ENCODE measurements at places on chromosomes 6 and 20.

- no peak for DNase-seq
These were observed 159.8 kb downstream of the AKAP7 start for GRCh38 chr6:131295081-131295480.

- peak; percentile 89 for DNase-seq
These were observed at the start of gene UBE2V1 for GRCh38 chr20:50112512-50113419. Gene UBE2V1 (minus strand): TSS chr20:50113150. CDS start chr20:50113128, 22 bp downstream.

GRCh38 chr6:39221115-39221514 is 8.2 kb downstream of the KCNK5 start:
- DNase-seq = no peak

GRCh38 chr20:49990271-49990720 is 7.5 kb downstream of the SNAI1 start:
- DNase-seq = peak; percentile 38

GRCh38 chr20:22315771-22316170 is 268.6 kb downstream of the FOXA2 start:
- DNase-seq = no peak

DNA sequence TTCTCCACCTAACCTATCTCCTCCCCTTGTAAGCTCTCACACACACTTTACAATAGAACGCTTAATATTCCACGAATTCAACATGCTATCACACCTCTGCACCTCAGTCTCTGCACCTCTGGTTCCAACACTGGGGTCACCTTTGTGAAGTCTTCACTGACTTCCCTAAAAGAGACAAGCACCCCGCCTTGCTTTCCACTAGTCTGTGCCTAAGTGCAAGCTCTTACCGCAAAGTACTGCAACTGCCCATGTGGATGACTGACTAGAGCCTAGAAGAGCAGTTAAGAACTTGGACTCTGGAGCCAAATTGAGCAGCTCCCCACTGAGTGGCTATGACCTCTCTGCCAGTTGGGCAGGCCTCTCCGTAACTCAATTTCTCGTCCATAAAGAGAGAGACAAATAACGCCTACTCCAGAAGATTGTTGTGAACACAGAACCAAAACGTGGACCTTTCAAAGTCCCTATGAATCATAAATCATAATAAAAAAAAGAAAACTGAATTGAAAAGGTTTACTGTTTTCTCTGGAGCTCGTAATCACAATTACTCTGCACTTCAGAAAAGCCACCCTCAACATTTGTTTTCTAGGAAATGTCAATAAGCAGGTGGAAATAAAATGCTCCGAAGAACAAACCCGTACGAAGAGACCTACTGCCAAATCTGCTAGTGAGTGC is 1.2 kb downstream of the IFNGR1 start:
- no peak for DNase-seq

DNA sequence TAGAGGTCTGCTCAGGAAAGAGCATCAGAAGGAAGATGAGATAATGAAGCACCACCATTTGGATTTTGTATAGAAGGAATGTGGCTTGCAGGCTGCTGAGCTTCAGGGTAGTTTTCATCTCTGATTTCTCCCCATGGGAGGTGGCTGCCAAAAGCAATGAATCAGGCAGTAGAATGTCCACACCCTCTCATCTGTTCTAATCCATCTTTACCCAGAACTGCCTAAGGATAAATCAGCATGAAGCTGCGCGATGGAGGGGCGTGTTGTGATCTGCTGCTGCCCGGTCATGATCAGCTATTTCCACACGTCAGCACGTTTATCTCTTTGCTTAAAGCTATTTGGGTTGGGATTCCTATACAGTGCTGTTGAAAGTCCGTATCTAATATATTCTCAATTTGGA is 295.4 kb downstream of the FOXA2 start:
- DNase-seq = no peak

- DNase-seq = no peak
These were observed 1.9 kb downstream of the EBF4 start for GRCh38 chr20:2694519-2694918.

DNA sequence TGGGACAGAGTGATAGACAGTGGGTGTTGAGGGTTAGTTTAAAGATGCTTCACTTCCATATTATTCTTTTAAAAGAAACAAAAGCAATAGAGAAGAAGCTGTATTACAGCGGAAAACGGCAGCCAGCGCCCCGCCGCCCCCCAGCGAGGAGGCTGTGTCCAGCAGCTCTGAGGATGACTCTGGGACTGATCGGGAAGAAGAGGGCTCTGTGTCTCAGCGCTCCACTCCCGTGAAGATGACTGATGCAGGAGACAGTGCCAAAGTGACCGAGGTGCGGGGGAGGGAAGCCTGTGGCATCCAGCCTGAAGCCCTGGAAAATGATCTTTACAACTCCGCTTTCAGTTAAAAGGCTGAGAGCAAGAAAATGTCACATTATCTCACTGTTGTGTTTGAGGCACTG is 100.2 kb downstream of the FIG4 start:
- DNase-seq = no peak

GRCh38 chr6:34560366-34561226 is 4.5 kb upstream of the SPDEF start:
- no peak for DNase-seq

DNA sequence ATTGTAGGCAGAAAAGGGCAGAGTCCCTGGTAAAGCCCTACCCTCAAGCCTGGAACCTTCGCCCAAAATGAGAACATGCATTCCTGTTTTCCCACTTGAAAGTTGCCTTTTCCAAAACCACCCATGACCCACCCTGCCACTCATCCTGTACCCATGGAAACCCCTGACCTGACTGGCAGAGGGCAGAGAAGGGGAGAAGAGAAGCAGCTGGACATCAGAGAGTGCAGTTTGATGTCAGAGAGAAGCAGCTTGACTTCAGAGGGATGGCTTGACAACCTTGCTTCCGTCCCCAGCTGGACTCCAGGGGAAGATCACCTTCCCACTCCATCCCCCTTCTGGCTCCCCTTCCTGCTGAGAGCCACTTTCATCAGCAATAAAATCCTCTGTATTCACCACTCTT is 123.6 kb upstream of the SHLD1 start:
- DNase-seq = no peak

DNA sequence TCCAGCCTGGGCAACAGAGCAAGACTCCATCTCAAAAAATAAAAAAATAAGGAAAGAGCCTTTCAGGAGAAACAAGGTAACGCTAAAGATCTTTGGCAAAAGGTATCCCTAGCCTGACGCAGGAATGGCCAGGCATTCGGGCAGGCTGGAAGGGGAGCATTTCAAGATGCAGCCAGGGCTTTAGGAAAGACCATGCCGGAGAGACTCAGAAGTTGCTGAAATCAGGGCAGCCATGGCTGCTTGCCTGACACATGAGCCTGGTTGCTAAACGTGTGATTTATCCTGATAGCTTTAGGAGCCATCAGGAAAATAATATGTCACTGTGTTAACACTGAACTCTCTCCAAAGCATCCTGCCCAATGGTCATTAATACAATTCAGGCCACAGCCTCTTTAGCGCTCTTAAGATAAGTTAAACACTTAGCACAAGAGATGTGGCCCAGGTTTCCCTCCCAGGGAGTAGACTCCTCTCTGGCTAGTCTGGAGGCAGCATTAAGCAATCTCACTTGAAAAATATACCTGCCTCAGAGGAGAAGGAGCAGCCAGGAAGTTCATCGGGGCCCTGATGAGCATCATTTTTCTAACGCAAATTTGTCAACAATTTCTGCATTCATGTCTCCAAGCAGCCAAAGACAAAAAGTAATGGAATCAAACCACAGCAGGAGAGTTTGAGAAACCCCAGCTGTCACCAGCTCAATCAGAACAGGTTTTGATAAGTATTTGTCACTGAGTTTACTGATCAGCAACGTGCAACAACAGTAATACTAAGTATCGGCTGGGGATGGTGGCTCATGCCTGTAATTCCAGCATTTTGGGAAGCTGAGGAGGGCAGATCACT is 200.0 kb downstream of the ZMYND8 start:
- no peak for DNase-seq
